Effector memory CD8-positive, alpha-beta T cell (primary cell): ENCODE measurements at places on chromosomes 13 and 19.

GRCh38 chr19:6773323-6773931, 919 bp downstream of the VAV1 start:
- no peaks in the 10 kb centered on the region for H3K27me3 ChIP-seq
- peaks cover 60% of the 10 kb centered on the region for H3K4me1 ChIP-seq
- H3K4me3 ChIP-seq, result peak overlapping the region; percentile 94

DNA sequence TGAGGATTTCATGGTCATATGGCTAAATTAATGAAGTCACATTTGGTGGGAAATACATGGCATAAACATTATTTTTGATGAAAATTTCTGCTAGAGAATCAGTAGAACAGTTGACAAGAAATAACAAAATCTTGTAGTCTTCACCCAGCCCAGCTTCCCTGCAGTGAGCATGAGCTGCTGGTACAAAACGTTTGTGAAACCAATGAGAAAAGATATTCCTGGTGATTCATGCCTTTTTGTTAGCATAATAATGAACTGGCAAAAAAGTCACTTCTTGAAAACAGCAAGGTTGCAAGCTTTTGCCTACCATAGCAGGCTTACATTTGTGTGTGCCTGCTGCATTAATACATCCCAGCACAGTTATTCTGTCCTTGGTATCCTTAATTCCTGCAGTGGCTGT, 475.9 kb upstream of the HTR2A start:
- H3K4me3 ChIP-seq, result no peak overlapping the region
- H3K27me3 ChIP-seq, result no peaks in the 10 kb centered on the region
- H3K36me3 ChIP-seq, result no peaks in the 10 kb centered on the region
- DNase-seq, result no peak
- no peak overlapping the region for H3K27ac ChIP-seq

GRCh38 chr13:19795956-19796355, 13.2 kb upstream of the PSPC1 start:
- no peaks in the 10 kb centered on the region for H3K4me1 ChIP-seq
- H3K4me3 ChIP-seq, result no peak overlapping the region
- no peaks in the 10 kb centered on the region for H3K27me3 ChIP-seq
- no peak for DNase-seq
- no peaks in the 10 kb centered on the region for H3K36me3 ChIP-seq

GRCh38 chr13:51269039-51269438, 46.8 kb downstream of the FAM124A start:
- H3K4me3 ChIP-seq, result no peak overlapping the region
- no peaks in the 10 kb centered on the region for H3K4me1 ChIP-seq
- H3K36me3 ChIP-seq, result no peaks in the 10 kb centered on the region
- H3K27ac ChIP-seq, result no peak overlapping the region
- peaks cover 19% of the 10 kb centered on the region for H3K27me3 ChIP-seq

DNA sequence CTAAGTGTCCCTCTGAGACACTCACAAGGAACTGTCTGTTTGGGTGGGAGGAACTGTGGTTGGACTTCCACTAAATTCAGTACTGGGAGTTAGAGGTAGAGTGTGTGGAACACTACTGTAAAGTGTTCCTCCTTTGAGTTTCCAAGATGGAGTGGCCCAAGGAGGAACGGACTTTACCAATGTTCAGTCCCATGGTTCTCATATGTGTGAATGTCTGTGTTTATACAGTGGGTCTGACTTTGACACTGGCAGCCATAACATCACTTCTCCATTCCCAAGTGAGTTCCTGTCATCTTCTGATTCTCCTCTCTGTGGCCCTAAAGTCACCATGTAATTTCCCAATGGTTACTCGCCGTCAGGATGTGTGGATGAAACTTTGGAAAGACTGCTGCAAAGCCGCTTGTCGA, 136.8 kb upstream of the SERP2 start:
- peaks cover 2% of the 10 kb centered on the region for H3K27me3 ChIP-seq
- DNase-seq, result no peak
- H3K36me3 ChIP-seq, result no peaks in the 10 kb centered on the region
- no peak overlapping the region for H3K4me3 ChIP-seq
- peaks cover 3% of the 10 kb centered on the region for H3K4me1 ChIP-seq

GRCh38 chr19:48618278-48618915, 581 bp downstream of the RPL18 start:
- no peak for DNase-seq
- H3K36me3 ChIP-seq, result peaks cover 76% of the 10 kb centered on the region

DNA sequence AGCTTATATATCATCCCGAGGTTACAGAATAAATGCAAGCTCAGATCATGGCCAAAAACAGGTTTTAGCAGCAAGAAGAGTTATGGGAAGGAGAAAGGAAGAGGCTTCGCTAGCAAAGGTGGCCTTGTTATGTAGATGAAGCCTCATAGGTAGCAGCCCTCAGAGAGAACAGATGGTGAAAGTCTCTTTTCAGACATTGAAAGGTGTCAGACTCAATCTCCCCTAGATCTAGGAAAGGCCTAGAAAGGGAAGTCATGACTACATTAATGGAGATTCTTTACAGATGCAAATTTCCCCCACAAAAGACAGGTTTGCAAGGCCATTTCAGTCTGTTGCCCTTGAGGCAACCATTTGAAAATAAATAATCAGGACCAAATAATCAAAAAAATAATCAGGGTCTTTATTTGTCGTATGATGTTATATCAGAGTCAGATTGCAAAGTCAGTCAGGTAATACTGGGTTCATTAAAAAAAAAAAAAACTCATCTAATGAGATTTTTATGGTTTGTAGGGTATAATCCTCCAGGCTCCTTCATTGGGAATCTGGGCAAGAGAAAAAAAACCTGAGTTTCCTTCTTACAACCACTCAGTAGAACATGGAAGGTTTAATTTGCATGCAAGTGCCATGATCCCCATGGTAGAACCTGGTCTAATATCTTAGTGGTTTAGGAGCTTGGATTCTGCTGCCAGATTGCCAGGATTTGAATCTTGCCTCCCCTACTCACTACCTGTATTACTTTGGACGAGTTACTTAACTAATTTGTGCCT, 50.8 kb upstream of the HTR2A start:
- no peaks in the 10 kb centered on the region for H3K36me3 ChIP-seq
- no peak for DNase-seq
- H3K4me1 ChIP-seq, result no peaks in the 10 kb centered on the region
- no peak overlapping the region for H3K27ac ChIP-seq

DNA sequence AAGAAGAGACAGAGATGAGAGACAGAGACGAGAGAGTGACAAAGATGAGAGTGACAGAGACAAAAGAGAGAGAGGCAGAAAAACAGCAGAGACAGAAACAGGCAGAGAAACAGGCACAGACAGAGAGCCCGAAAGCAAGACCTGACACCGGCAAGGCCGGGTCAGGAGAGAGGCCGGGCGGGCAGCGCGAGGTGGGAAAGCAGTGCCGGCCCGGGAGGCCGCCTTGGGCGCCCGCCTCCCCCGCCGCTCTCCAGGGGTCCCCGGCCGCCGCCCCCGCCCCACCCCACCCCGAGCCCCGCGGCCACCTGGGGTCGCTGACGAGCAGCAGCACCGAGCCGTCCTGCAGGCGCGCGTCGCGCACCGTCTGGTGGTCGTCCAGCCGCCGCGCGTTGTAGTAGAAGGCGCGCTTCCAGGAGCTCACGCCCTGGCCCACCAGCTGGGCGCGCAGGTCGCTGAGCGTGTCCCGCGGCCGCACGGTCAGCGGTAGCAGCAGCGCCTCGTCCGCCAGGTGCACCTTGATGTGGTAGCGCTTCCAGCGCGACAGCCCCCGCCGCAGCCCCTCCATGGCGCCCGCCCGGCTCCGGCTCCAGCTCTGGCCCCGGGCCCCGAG, at the start of gene TINCR:
Gene TINCR, minus strand, starts transcription at position 594 of the 610 bp plus-strand sequence.
- H3K4me3 ChIP-seq, result no peak within 1 kb of the TSS
- DNase-seq, result no peak
- no peak within 1 kb of the TSS for H3K27ac ChIP-seq
- peaks cover 3% of the 10 kb centered on the region for H3K36me3 ChIP-seq
- H3K27me3 ChIP-seq, result peaks cover 10% of the 10 kb centered on the region

DNA sequence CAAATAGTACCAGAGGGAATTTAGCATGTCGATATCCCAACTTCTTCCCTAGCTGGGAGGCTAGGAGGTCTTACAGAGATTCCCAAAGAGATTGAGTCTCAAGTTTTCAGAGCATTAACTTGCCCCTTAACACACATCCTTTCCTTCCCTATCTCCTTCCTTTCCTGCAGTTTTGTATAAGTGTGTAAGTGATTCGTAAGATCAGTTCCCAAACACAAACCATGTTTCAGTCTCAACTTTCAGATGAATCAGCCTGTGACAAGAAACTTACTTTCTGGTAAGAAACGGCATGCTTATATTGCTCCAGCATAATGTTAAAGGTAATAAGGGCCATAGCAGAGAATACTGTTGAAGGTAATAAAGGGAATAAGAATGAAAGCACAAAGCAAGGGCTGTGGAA, 472.2 kb downstream of the LIG4 start:
- H3K27me3 ChIP-seq, result no peaks in the 10 kb centered on the region
- DNase-seq, result no peak
- H3K36me3 ChIP-seq, result no peaks in the 10 kb centered on the region
- H3K27ac ChIP-seq, result no peak overlapping the region
- H3K4me3 ChIP-seq, result no peak overlapping the region

DNA sequence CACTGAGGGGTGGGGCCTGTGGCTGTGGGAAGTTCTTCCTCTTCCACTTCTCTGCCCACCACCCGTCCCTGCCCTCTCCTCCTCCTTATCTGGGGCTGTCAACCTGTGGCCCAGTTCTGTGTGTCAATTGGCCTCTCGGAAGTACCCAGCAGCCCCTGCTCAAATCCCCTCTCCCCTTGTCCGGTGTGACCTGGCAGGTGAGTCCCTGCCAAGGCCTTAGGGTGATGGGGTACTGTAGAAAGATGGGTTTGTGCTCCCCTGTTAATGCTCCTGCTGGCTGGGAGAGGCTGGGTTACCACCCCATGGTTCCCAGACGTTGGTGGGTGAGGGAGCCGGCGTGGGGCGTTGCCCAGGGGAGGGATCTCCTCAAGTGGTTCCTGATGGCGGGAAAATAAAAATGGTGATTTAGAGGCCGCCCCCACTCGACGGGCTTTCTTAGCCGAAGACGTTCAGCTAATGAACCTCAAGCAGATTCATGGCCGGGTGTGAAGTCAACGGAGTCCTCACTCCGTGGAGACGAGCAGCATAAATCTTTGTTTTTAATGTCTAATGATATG, 141.2 kb downstream of the URI1 start:
- H3K36me3 ChIP-seq, result no peaks in the 10 kb centered on the region
- H3K4me3 ChIP-seq, result no peak overlapping the region
- H3K4me1 ChIP-seq, result no peaks in the 10 kb centered on the region
- H3K27me3 ChIP-seq, result peaks cover 60% of the 10 kb centered on the region
- no peak overlapping the region for H3K27ac ChIP-seq

DNA sequence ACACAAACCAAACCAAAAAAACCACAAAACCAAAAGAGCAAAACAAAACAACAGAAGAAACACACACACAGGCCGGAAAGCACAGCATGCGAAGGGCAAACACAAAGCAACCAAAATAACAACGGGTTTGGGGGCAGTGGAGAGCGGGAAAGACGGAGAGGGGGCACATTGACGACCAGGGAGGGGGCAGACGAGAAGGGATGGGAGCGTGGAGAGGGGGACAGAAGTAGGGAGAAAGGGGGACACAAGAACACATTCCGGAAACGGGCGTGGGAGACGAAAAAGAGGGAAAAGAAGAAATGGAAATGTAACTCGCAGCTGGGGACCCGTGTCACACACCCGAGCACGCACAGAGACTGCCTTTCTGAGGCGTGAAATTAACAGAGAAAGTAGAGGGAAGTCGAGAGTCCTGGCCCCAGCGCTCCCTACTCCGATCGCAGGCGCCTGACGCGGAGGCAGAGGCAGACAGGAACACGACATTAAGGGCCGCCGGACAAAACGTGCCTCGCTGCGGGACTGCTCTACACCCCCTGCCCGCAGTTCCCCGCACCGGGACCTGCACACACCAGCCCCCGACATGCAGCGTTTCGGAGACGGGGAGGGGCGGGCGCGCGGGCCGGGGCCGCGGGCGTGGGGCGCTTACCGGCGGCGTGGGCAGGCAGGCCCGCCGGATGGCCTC, 652 bp downstream of the POU4F1 start:
- H3K27me3 ChIP-seq, result peaks cover 86% of the 10 kb centered on the region
- peaks cover 14% of the 10 kb centered on the region for H3K36me3 ChIP-seq
- H3K4me1 ChIP-seq, result peaks cover 29% of the 10 kb centered on the region
- peak overlapping the region; percentile 42 for H3K27ac ChIP-seq

DNA sequence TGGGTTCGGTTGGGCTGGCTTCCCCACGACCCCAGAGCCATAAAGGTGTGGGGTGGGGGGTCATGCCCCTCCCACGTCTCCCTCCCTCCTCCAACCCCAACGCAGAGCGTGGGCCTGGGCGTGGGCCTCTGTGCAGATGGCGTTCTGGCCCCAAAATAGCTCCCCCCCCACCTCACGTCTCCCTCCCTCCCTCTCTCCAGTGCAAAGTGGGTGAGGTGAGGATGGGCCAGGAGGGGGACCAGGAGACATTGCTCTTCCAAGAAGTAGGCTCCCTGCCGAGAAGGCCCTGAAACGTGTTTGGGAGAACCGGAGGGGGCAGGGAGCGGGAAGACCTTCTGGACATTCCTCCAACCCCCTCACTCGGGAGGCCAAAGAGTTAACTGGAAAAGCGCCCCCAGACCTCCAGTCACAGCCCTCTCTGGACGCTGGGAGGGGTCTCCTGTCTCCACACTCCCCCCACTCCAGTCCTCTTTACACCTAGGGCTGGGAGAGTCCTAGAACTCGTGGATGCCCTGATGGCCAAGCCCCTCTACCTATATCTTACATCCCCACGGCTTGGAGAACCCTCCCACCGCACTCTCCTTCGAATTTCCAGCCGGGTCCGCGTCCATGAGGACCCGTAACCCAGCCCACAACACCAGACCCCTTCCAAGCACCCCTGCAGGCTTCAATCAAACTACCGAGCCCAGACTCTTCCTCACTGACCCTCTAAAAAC, 855 bp downstream of the UNC13A start:
- H3K4me3 ChIP-seq, result peak overlapping the region; percentile 13
- peaks cover 8% of the 10 kb centered on the region for H3K4me1 ChIP-seq
- H3K27me3 ChIP-seq, result peaks cover 85% of the 10 kb centered on the region
- H3K27ac ChIP-seq, result no peak overlapping the region
- DNase-seq, result no peak

DNA sequence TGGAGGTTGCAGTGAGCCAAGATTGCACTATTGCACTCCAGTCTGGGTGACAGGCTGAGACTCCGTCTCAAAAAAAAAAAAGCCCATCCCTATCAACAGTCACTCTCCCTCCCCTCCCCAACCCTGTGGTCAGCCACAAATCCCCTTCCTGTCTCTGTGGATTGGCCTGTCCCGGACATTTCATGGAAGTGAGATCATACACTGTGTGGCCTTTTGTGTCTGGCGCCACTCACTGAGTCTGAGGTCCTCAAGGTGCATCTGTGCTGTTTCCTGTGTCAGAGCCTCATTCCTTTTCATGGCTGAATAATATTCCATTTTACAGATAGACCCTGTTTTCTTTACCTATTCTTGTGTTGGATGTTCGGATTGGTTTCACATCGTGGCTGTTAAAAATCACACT, 149.5 kb downstream of the PTPRS start:
- no peak overlapping the region for H3K4me3 ChIP-seq
- H3K27ac ChIP-seq, result no peak overlapping the region
- no peak for DNase-seq

GRCh38 chr19:788983-789700, 8.1 kb upstream of the PTBP1 start:
- H3K4me3 ChIP-seq, result no peak overlapping the region
- H3K36me3 ChIP-seq, result no peaks in the 10 kb centered on the region
- no peaks in the 10 kb centered on the region for H3K4me1 ChIP-seq
- H3K27ac ChIP-seq, result no peak overlapping the region
- no peak for DNase-seq

GRCh38 chr19:48424694-48425219, 21.0 kb upstream of the GRWD1 start:
- peaks cover 4% of the 10 kb centered on the region for H3K36me3 ChIP-seq
- H3K27me3 ChIP-seq, result peaks cover 5% of the 10 kb centered on the region
- H3K4me1 ChIP-seq, result peaks cover 4% of the 10 kb centered on the region
- no peak overlapping the region for H3K4me3 ChIP-seq
- H3K27ac ChIP-seq, result no peak overlapping the region
